ENCODE measurements at places on chromosomes 1 and 21. TPM values are rescaled to one million over a fixed set of nuclear protein-coding genes. Genes with fewer than 3 reads are reported as not detected.

DNA sequence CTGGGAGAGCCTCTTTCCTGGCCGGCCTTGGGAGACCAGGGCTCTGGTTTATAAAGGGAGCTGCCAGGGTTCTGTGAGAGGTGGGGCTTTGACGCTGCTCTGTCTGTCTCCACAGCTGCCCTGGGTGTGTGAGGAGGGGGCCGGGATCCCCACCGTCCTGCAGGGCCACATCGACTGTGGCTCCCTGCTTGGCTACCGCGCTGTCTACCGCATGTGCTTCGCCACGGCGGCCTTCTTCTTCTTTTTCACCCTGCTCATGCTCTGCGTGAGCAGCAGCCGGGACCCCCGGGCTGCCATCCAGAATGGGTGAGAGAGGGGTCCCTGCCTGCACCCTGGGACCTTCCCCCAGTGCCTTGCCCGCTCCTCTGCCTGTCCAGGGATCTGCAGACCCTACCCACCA, 11.6 kb downstream of the SERINC2 start:
- DNase-seq, result no peak

DNA sequence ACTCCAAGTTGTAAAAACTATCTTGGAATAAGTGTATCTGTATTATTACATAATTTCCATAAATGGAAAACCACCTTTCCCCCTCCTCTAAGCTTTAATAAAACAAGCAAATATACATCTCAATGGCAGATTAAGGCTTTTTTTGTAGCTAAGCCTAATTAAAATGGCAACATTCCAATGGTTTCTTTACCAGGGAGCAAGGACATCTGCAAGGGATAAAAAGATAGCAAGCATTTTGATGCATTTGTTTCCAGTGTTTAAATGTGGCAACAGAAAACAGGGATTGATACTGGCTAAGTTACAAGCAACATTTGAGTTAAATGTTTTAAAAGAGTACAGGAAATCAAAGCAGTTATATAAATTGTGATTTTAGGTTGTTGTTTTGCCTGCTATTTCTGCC, 1012.7 kb downstream of the ADGRL2 start:
- no peak for DNase-seq

GRCh38 chr1:162994921-162995320, 74.2 kb upstream of the RGS4 start:
- no peak for DNase-seq

- DNase-seq, result no peak
These were observed 61.8 kb downstream of the CENPF start for GRCh38 chr1:214664651-214665433.

- no peak for DNase-seq
These were observed 42.5 kb downstream of the CCN1 start for GRCh38 chr1:85623061-85623471.

- no peak for DNase-seq
These were observed 10.3 kb downstream of the DUSP23 start for GRCh38 chr1:159791031-159791430.

DNA sequence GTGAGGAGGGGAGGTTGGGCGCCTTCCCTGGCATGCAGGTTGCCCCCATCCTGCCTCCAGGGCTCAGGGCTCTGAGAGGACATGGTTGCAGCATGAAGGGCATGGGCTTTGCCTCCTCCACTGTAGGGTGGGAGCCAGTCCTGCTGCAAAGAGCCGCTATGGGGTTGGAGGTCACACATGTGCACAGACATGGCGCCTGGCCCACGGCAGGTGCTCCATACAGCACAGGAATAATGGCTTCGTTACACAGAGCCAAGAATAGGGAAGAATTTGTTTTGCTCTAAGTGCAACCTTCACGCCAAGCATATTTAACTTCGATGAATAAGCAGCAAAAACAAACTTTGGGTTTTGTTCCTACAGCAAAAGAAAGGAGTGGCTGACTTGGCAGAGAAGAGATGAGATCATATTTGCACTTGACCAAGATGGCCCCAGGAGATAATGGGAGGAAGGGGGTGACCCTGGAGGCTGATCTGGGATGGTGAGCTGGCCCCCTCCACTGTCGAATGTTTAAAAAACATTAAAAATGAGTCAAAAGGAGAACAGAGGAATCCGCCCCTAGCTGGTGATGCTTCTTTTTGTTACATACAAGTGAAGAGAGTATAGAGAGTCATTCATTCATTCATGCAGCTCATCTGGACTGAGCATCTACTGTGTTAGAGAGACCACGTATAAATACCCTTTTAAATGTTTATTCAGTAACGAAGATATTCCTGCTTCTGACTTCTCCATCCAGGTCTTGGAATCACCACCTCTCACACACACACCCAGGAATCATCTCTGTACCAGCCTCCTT, 12.4 kb upstream of the C2CD2 start:
- no peak for DNase-seq

- DNase-seq, result no peak
These were observed 19.0 kb upstream of the ABCG1 start for GRCh38 chr21:42199868-42200463.

DNA sequence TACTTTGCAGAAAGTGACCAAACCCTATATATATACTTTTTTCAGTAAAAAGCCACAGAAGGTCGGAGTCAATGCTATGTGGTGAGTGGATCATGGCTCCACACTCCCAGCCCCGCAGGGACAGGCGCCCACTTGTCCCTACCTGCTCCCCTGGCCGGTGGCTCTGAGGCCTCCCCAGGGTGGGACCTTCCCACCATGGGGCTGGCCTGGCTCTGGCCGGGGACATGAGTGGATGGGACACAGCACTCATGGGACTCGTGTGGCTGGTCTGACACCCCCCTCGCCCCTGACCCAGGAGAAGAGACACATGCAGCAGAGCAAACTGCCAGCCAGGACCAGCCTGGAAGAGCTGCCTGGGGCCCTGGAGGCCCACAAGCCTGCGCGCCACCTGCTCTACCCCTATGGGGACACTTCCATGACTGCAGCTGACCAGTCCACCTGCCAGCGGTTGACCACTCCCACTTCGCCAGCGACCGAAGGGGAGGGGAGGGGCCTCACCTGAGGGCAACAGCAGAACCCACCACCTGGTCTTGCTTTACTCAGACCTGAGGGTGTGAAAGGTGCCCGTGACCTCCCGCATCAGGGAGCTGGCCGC, 2.2 kb downstream of the SPATC1L start:
- DNase-seq, result no peak

DNA sequence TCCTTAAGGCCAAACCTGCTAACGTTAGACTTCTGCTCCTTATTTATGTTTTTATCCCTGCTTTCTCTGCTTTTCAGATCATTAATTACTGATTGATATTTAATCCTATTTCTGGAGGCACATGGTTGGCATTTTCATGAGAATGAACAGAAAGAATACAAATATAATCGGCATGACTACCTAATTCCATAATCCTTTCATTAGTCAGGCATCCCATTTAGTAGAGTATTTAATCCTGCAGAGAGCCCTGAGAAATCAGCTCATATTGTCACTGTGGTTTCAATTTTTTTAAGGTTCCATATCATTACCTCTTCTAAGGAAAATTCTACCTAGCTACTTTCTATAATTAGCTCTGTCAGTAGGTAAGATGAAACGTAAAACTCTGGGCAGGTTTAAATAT, 238.8 kb downstream of the NCAM2 start:
- no peak for DNase-seq

DNA sequence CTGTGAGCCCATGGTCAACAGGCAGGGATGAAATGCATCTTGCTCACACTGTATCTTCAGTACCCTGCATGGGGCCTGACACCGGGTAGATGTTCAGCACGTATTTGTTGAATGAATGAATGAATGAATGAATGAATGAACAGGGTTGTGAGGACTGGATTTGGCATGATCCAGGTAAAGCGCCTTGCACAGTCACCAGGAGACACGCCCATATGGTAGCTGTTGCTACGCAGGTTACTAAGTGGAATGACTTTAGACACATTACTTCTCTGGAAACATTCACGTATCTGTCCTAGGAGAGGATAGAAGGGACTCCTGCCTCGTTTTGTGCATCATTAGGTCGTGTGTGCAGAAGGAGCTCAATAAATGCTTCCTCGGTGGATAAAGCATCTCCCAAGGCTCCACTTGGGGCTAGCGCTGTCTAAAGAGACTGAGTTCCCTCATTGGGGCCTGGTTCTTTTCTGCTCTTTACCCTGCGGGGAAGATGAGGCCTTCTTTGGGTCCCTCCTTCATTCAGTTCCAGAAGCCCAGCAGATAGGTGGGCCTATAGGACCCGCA, 54.2 kb downstream of the NDUFS5 start:
- no peak for DNase-seq

GRCh38 chr1:98034505-98034904, 113.7 kb upstream of the DPYD start:
- no peak for DNase-seq

- no peak for DNase-seq
These were observed 24.7 kb upstream of the POGK start for GRCh38 chr1:166814611-166815010.

DNA sequence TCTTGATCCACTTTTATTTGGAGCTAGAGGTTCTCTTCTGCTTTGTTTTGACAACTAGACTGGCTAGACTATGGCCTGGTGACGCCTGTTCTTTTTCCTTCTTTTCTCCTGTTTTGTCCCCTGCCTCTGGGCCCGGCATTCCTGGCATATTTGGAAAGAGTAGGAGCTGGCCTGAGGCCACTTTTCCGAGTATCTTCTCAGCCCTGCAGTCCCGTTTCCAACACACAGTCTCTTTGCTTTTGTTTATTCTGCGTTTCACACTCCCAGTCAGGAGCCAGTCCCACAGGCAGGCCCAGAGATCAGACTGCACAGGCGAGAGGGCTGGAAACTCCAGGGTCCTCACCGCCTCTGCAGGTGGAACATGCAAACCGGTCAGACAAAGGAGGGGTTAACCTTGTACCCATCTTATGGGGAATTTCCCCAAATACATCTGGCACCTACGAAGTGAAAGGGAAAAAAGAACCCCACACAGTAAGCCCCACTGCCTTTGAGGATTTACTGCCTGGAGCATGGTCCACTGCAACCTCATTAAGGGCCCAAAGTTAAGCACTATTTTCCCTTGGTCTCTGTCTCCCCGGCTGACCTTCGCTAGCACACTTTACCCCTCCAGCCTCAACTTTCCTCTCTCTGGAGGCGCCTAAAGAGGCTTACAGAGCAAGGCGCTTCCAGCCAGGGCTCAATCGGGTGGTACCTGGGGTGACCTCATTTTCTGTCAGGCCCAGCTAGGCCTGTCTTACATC, 141.1 kb downstream of the TOMM20 start:
- peak; percentile 99 for DNase-seq

- DNase-seq, result no peak
These were observed 2.4 kb upstream of the E2F2 start for GRCh38 chr1:23533246-23534023.

GRCh38 chr1:1360506-1361169, 2.3 kb upstream of the MXRA8 start:
- no peak for DNase-seq

Gene TMEM200B
- total RNA-seq, result 0.13 TPM

Gene CLCA2
- under 0.01 TPM for total RNA-seq

Gene ATP1A4
- not detected for total RNA-seq

Gene AGT
- total RNA-seq, result not detected
